ENCODE measurements at places on chromosomes 11 and 22.
A peak's percentile ranks its signal among the peaks of the same experiment; 100 is the strongest.

- DNase-seq = no peak
These were observed 30.1 kb upstream of the CECR2 start for GRCh38 chr22:17339095-17339693.

- DNase-seq = no peak
These were observed 2.4 kb downstream of the MYRF start for GRCh38 chr11:61754534-61755482.

- no peak for DNase-seq
These were observed 256.3 kb upstream of the ARHGAP20 start for GRCh38 chr11:110968348-110969062.

GRCh38 chr11:1193326-1194230 lies 29.3 kb upstream of the MUC5B start:
- no peak for DNase-seq

DNA sequence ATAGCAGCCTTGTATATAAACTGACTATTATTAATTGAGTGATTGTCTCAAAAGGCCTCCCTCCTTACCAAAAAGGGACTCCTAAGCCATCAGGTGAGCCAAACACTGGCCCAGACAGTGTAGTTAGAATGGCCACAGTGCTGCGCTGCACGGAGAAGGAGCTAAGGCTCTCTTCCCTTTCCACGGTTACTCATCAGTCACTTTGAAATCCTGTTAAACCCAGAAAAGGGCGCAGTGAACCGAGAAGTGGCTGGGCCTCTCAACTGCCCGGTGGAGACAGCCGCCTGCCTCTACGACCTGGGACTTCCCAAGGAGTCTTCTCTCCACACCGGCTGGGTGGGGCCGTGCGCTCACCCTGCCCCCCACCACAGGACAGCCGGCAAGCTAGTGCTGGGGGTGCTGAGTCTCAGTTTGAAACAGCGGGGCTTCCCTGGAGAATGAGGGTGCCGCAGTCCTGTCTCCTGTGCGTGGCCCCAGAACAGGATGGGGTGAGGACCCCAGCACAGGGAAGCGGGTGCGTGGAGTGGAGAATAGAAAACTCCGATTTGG lies 1.3 kb downstream of the MYH9 start:
- DNase-seq = peak; percentile 30

DNA sequence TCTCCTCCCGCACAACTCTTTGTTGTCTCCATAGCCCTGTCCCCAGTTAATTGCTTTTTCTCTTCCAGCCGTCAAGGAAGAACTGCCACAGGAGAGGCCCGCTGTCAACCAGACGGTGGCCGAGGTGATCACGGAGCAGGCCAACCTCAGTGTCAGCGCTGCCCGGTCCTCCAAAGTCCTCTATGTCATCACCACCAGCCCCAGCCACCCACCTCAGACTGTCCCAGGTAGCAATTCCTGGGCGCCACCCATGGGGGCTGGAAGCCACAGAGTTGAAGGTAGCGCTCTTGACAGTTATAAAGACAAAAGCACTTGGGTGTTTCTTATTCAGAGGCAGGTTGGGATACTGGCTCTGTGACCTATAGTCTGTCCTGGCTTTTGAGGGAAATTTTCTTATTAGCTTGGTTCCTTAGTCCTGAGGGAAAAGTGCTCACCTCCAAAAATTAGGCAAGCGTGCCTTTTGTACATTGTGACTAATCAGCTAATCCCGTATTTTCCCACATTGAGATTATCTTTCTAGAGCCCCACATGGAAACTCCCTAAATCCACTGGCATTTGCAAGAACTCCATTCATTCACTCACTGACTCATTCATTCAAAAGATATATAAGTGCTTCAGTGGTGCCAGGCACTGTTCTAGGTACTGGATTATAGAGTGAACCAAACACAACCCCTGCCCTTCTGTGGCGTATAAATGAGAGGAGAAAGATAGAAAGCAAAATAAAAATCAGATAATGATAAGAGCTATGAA lies 65.9 kb downstream of the KREMEN1 start:
- DNase-seq = no peak

- DNase-seq = peak; percentile 31
These were observed 33.8 kb downstream of the OR2AG2 start for GRCh38 chr11:6737872-6738466.

GRCh38 chr11:33616552-33616951 lies 84.1 kb downstream of the C11orf91 start:
- no peak for DNase-seq

GRCh38 chr11:18314784-18315523 lies 7.0 kb downstream of the HPS5 start:
- DNase-seq = no peak

DNA sequence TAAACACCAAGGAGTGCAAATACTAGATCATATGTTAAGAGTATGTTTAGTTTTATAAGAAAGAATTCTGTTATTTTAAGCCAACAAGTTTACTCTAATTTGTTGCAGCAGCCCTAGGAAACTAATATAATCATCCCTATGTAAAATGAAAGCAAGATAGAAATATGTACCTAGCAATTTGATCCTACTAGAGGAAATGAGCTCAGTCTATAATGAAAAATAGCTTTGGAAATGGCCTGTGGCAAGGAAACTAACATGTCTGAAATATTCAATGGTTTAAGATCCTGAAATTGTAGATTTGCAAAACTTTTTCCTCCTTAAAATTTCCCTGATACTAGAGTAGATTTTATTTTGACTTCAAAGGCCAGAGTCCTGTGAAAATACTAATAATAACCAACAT lies 112.7 kb upstream of the SLC5A12 start:
- DNase-seq = no peak

GRCh38 chr11:10653261-10653660 lies 40.3 kb downstream of the IRAG1 start:
- DNase-seq = no peak

GRCh38 chr11:37512156-37512780 lies 914.2 kb upstream of the RAG2 start:
- DNase-seq = no peak

- DNase-seq = no peak
These were observed 10.1 kb downstream of the CBX6 start for GRCh38 chr22:38861927-38862326.

DNA sequence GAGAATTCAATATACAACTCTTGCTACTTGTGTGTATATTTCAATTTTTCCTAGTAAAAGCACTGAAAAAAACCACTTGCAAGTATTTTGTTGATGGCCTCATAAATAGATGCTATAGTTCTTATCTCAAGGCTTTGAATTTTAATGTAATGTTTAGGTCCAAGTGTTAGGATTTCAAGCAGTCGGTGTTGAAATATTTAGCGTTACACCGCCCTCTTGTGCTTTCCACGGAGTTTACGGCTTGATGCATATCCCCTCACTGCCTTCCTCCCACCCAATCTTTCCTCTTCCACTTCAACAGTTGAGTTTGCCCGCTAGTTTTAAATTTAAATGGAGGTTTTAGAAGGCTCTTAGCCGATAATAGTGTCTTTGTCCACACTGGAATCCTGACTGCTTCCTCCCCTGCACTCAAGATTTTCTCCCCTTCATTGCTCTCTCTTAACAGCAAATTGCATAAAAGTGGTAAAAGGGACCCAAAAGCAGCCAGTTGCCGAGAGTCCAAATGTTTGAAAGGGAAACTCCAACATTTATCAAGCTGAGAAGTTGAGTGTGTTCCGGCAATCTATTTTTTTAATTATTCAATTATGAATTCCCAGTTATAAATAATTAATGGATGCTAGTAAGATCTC lies 25.9 kb upstream of the HTATIP2 start:
- DNase-seq = peak; percentile 59

DNA sequence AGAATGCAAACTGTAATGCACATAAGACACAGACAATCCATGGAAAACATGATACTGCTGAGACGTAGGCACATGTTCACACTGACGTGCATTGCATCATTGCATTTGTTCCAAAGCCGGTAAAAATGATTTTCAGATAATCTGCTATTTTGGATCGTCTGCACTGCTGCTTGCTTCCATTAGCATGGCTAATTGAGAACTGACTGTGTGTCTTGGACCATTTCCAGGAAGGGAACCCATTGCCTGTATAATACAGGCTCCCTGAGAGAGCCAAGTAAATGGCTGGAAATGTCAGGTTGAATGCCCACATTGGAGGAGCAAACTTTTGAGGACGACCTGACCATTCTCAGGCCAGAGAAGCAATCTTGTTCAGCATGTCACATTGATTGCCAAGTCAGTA lies 304.8 kb downstream of the ST3GAL4 start:
- DNase-seq = peak; percentile 40

GRCh38 chr11:61442616-61443015 lies 12.7 kb downstream of the SDHAF2 start:
- no peak for DNase-seq

GRCh38 chr22:29837741-29838598 lies at the start of gene ASCC2:
Gene ASCC2 (minus strand): TSS chr22:29838274. CDS start chr22:29832325, 5,949 bp downstream.
- peak; percentile 96 for DNase-seq

GRCh38 chr22:19387038-19387437 lies 44.5 kb downstream of the HIRA start:
- DNase-seq = no peak

GRCh38 chr22:49564054-49564453 lies 263.6 kb downstream of the BRD1 start:
- DNase-seq = no peak

- no peak for DNase-seq
These were observed 23.8 kb downstream of the CD44 start for GRCh38 chr11:35162745-35163144.

- DNase-seq = no peak
These were observed 34.8 kb downstream of the EFCAB6 start for GRCh38 chr22:43777286-43777685.

DNA sequence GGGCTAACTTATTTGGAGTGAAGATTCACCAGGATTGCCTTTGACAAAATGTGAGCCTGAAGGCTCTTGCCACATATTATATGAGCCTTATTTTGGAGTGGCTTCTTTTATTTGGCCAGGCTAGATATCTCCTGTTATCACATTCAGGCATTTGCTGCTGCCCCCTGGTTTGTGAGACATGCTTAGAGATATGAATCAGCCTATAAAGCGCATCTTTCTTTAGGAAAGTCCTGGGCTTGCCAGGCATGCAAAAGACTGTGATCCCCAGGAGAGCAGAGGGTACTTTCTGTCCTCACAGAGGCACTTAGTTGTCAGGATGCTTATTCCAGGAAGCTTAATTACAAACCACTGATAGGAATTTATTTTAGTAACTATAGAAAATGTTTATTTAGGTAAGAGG lies 333.3 kb downstream of the FAT3 start:
- DNase-seq = no peak

DNA sequence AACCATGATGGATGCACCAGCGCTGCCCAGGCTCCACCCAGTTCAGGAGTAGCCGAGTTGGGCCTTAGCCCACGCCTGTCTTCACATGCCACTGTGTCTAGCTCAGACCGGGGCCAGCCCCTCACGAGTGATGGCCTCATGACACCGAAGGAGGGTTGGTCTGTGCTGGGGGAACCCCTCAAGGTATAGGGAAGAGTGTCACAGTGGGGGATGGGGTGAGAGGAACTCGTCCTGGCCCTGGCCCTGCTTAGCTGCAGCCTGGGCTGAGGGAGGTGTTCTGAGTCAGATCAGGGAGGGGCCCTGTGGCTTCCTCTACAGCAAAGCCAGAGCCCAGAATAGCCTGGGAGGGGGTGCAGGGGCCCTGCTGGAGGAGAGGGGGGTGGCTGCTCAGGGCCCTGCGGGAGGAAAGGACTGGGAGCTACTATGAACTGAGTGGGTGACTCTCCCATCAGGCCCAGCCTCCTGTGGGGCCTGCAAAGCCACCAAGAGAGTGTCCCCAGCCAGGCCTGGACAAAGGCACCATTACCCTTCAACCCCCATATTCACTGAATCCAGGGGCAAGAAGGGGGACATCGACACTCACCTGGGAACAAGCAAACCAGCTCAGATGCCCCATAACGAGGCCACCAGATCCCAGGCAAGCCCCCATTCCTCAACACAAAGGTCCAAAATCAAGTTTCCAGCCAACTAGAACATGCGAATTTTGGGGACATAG lies 41.2 kb downstream of the IGLL5 start:
- no peak for DNase-seq

- DNase-seq = no peak
These were observed 1.1 kb upstream of the CD248 start for GRCh38 chr11:66317723-66318599.

DNA sequence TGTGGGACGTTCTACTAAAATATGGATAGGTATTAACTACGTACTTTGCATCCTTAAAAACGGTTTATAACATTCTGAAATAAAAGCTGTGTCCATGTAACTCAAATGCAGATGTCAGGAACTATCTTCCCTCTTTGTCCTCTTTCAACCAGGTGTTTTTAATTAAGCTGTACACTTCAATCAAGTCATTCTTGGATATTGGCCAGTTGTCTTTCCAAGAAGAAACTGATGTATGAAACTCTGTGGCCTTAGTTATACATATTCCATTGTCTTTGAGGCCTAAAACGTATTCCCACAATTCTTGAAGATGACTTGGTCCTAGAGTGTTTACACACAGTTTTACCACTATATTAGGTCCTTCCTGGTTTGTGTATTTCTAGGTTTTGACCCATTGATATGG lies 249.0 kb upstream of the CNTN5 start:
- no peak for DNase-seq

DNA sequence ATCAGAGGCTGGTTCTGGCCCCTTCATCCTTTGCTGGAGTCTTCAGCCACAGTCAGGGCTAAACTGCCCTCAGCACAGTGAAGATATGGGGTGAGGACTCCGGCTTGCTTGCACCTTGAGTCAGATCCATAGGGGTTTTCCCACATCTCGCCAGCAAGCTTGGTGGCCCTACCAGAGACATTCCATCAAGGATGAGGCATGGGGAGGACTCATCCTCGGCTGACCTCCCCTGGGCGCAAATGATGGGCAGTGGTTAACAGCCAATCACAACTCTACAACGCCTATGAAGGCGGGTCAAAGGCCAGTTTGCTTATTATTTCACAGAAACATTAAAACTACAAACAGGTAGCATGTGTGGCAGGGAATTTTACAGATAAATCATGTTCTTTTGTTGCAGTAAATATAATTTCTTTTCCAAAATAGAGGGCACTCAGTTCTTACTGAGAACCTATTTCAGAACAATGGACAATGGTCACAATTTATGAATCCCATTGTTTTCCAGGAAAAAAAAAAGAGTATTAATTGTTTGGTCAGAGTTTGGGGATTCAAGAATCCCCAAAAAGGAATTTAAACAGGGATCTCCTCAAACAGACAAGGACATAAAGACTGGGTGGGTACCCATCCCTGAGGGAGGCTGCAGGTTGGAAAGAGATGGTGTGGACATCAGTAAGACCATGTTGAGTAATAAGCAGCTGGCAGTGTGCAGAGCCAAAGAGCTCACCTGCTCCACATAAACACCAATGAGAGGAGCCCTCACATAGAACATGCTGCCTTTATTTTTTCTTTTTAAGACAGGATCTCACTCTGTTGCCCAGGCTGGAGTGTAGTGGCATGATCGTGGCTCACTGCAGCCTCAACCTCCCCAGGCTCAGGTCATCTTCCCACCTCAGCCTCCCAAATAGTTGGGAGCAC lies 14.8 kb downstream of the PLAAT3 start:
- DNase-seq = no peak

GRCh38 chr11:43834286-43834685 lies 46.3 kb upstream of the ALKBH3 start:
- no peak for DNase-seq
